GM23248 (cell line): ENCODE measurements at places on chromosomes 2 and 18. TPM values are rescaled to one million over a fixed set of nuclear protein-coding genes. Genes with fewer than 3 reads are reported as not detected.

ADRA2B gene
- not detected in 2 replicates for total RNA-seq

GKN2 gene
- not detected in 2 replicates for total RNA-seq

KIF5C gene
- total RNA-seq = 0.11 and 0.13 TPM in 2 replicates

TUBA4B gene
- total RNA-seq = not detected in 2 replicates

CCDC148 gene
- 0.13 and 0.86 TPM in 2 replicates for total RNA-seq

HOXD13 gene
- total RNA-seq = 1.0 and 3.8 TPM in 2 replicates

SULT1C4 gene
- not detected in 2 replicates for total RNA-seq

DNA sequence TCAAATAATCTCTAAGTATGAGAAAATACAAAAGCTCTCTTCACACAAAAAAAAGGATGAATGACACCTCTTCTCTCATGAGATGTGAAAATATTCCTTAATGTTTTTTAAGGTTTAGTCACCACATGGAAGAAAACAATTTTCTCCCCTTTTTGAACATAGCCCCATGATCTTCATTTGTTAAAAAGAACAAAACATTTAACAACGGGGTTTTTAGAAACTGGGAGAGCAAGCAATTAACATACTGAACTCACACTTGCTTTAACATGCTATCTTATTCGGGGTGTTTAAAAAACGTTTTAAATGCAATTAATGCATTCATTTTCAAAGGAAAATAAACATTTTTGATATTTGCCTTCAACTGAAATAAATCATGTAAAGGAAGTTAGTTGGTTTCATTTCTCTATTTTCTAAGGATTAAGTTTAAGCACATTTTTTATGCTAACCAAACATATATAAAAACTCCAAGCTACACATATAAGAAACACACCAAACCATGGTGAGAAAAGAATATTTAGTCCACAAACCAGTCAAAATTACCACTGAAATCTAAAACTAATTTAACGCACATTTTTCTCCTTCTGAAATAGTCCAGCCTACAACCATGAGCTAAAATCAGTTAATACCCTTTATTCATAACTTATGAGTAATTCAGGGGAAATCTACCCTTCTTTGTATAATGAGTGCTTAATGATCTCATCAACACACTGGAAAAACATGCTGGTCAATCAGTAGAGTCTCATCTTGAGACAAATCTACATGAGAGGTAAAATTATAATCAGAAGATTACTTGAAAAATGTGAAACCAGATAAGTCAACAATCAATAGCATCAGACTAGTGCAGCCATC, 8.2 kb downstream of the FBXO11 start:
- peak; percentile 16 for DNase-seq

GRCh38 chr2:57549642-57550102, 496.9 kb upstream of the VRK2 start:
- DNase-seq = peak; percentile 39

DNA sequence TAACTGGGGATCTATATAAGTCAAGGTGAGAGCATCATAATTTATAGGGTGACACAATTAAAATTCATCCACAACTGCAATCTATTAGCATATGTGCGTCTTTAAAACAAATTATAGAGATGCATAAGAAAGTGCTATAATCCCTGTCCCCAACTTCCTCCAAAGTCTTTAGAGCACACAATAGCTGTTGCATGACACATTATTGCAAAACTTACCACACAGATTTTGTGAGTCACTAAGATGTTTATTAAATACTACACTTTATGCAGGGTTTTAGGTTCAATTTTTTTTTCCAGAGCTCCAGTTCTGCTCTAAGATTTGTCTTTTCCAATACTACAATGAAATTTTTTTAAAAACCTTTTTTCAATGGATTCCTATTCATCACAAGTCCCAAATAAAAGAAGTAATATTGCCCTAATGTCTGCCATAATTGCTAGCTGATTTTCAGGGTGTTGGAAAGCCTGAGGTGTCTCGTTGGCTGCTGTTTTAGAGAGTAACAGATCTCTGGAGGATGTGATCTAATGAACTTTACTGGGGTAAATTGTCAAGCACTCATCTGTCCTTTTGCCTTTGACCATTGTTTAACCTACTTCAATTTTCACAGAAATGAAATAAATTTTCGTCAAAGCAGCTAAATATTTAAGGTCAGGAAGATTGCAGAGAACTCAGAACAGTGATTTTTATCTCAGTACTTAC, 250.5 kb upstream of the NETO1 start:
- DNase-seq = peak; percentile 37

DNA sequence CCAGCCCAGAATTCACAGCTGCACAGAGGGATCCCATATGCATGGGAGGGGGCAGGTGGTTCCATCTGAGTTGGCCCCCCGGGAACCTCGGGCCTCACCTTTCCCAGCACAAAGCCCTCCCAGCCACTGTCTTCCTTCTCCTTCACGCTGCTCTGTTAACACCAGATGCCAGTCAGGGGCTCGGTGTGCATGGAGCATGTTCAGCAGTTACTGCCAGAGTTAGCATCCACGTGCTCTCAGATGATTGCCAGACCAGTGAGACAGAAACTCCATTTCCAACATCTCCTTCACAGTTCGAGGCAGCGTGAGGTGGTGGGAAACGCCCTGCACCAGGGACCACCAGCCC, 101.0 kb downstream of the PTGR3 start:
- no peak for DNase-seq

DNA sequence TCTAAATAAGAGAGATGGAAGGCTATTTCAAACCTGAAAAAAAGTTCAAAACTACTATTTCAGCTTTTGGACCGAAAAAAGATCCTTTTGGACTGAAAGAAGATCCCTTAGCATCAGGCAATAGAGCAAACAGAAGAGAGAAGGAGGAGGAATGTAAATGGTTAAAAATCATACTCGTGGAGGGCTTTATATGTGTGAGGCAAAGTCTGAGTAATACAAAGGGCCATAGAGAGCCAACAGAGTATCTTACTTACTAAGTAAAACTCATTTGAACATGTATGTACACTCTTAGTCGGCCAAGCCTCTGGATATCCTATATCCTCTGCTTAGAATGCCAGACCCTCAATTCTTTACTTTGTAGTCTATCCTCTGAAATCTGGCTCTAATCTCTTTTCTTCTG, 55.7 kb downstream of the ITSN2 start:
- peak; percentile 23 for DNase-seq

GRCh38 chr2:17515652-17516051, 2.6 kb downstream of the RAD51AP2 start:
- no peak for DNase-seq

DNA sequence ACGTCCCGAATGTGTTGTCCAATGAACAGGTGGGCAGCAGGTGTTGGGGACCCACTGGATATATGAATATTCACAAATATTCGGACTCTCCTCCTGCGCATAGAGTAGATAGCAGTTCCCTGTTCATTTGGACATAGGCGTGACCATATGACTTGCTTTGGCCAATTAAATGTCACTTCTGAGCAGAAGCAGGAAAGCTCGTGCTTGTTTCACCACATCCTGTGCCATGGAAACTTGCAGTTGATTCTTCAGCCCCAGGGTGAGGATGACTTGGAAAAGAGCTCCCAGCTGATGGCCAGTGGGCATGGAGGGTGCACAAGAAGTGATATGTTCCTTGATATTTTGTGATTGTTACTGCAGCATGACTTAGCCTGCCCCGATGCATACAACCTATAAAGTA, 52.6 kb downstream of the PTPRM start:
- no peak for DNase-seq

DNA sequence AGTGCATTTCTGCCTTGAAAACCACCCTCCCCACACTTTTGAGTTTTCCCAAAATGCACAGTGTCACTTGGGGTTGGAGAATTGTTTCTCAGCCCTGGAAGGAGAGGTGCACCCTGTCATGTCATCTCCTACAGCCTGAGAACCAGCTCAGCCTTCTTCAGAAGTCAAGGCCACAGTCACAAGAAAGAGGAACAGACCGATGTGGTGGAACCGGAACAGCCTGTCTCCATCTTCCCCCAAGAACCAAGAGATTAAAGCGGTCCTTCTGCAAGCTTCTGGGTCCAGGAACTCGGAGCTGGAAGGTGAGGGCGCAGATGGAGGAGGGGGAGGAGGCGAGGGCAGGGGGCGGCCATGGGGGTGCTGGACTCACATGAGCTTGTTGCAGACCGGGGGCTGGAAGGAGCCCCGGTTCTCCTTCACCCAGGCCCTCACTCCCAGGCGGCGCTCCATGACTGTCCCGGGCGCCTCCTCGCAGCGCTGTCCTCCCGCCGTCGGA, 248 bp downstream of the HAAO start:
- peak; percentile 48 for DNase-seq

GRCh38 chr2:121146630-121147029, 138.4 kb downstream of the TFCP2L1 start:
- DNase-seq = no peak

GRCh38 chr18:25832001-25832604, 258.3 kb downstream of the SS18 start:
- DNase-seq = peak; percentile 81

GRCh38 chr2:212423089-212423488, 115.5 kb downstream of the ERBB4 start:
- peak; percentile 17 for DNase-seq

- DNase-seq = no peak
These were observed 165.3 kb upstream of the STK17B start for GRCh38 chr2:196336715-196337114.

DNA sequence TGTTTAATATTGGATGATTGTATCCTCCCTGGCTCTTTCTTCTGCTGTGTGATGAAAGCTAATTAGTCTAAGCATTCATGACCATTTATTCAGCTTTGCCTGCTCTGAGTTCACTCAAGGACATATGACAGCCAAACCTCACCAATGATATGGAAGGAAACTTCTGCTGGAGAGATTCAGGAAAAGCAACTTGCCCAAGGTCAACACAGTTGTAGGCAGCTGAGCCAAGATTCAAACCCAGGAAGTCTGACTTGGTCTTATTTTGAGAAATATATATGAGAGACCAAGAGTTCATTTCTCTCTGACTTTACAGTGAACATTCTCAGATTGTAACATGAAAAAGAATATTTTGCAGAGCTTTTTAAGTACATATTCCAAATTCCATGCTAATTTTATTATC, 1588.5 kb upstream of the PIK3C3 start:
- DNase-seq = no peak
